ENCODE measurements at places on chromosomes 5 and 9.

DNA sequence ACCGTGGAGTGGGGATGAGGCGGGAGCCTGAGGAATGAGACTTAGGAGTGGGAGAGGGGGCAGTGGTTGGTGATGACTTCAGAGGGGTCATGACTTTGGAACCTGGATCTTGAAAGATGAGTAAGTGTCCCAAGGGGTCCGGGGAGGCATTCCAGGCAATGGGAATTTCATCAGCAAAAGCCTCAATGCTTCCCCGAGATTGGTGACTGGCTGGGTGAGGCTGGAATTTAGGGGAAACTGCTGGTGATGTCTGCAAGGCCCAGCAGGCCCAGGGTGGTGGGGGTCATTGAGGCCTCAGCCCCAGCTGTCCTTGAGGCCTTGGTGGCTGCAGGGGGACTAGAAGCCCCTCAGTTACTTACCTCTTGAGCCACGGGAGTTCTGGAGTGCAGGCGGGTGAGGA, 7.5 kb downstream of the NDST1 start:
- DNase-seq = no peak

DNA sequence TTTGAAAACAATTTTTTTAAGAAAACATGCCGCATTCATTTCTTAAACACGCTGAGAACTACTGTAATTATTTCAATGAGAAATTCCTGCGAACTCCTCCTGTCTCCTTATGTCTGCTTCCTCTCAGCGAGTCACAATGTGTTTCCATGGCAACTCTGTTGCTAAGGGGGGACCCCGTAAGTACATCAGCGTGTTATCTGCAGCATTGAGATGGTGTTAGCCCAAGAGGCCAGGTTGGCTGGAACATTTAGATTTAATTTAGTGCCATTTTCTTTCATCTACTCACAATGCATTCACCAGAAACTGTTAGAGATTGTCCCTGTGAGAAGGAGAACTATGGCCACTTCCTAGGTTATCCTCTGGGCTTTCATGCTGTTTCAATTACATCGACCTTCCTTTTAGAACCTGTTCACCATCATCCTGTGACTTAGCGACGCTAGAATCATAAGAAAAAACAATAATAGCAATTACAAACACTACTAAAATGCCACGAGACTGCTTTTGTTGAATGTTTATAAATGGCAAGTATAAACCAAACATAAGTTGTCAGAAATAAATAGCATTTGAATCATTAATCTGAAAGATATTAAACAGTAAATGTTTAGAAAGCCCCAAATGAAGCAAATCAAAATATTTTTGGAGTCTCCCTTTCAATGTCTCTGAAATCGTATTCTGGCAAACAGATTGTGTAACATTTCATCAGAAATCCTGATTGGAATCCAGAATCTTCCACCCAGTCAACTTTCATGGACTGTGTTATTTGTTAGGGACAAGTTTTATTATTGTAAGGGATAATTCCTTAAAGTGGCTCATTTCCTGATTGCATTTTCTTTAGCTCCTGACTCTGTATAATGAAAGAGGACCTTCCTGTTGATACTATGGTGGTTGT, 39.7 kb upstream of the SHC3 start:
- DNase-seq = no peak

- DNase-seq = no peak
Observed at GRCh38 chr5:12522116-12522515, 617.9 kb upstream of the CTNND2 start.

DNA sequence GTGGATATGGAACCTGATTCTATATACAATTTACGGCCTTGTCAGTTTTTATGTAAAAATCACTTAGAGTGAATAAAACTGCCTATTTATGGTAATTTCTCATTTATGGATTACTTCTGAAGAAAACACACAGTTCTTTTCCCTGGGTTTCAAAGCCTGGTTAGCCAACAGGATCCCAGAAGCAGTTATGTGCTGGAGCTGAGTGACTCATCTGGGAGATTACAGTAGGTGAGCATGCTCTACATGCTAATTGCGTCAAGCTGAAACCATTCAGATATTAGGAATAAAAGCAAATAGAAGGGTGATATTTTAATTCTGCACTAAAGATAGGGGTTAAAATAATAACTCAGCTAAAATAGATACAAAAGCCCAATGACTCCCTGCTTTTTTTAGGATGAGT, 47.8 kb downstream of the PDE4D start:
- no peak for DNase-seq

DNA sequence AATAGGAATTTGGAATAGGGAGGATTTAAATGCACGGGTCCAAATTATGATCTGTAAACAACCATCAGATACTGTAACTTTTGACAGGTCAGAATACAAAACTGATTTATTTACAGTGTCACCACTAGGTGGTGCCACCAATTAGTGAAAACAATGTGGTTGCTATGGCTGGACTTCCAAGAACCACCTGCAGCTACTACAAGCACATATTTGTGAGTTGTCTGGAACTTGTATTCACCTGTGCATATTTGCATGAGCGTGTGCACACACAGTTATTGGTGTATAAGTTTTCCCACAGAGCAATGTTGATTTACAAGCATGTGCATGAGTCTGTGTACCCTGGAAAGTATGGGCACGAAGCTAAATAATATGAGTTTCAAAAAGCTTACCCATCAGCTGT, 3.0 kb upstream of the HRCT1 start:
- peak; percentile 62 for DNase-seq

DNA sequence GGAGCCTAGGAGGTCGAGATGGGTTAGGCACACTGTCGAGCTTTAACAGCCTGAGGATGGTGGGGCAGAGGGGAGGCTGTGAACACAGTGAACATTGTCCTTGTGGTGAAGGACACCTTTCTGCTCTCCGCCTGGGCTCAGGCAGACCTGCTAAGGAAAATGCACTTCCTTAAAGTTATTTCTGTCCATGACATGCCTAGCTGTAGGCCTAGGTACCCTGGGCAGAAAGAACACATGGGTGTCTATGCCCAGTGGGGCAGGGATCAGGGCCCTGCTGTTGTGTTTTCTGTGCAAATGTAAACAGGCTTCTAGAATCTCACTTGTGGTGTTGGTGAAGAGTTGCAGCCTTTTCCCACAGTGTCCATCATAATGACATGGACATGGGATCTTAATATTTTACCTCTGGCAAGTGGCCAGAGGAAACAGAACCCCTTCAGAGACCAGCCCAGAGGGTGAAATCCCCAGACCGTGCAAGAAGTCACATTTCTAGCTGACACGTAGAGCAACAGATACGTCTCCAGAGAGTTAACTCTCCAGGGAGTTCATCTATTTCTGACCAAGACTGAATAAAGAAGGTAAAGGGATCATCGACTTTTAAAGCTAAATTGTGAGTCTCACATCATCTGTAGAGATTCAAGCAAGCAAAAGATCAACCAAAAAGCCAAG, 79.2 kb downstream of the C9orf152 start:
- no peak for DNase-seq

GRCh38 chr5:54689411-54690251, 172.1 kb downstream of the SNX18 start:
- DNase-seq = no peak
